ENCODE measurements at places on chromosomes 1 and 21. TPM values are rescaled to one million over a fixed set of nuclear protein-coding genes. Genes with fewer than 3 reads are reported as not detected.

Gene ADAMTS4
- total RNA-seq: 0.83 TPM

Gene FOXE3
- total RNA-seq: not detected

Gene PGLYRP3
- not detected for total RNA-seq

GRCh38 chr1:51612447-51612961 is 4.4 kb upstream of the OSBPL9 start:
- no peak overlapping the region for H3K4me3 ChIP-seq
- peaks cover 17% of the 10 kb centered on the region for H3K27me3 ChIP-seq
- H3K27ac ChIP-seq: no peak overlapping the region
- peaks cover 11% of the 10 kb centered on the region for H3K4me1 ChIP-seq
- no peak for DNase-seq

Gene CELA2A
- total RNA-seq: not detected

Gene AMIGO1
- total RNA-seq: 1.3 TPM

GRCh38 chr1:33763406-33763805 is 100.5 kb upstream of the HMGB4 start:
- DNase-seq: no peak
- H3K36me3 ChIP-seq: no peaks in the 10 kb centered on the region
- H3K4me1 ChIP-seq: no peaks in the 10 kb centered on the region

Gene PAQR7
- total RNA-seq: 1.4 TPM

DNA sequence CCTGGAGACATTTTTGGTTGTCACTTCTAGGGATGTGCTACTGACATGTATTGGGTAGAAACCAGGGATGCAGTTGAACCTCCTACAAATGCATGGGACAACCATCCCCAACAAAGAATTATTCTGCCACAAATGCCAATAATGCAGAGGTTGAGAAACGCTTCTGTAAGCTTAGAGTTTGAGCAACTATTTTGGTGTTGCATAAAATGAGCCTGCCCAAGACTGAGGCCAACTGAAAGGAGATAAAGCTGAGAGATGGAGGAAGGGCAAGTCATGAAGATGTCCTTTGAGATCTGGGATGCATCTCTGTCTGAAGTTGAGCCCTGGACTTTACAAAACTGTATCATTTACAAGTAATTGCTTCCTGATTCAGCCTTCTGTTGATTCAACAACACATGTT is 106.9 kb downstream of the KCNJ15 start:
- no peak overlapping the region for H3K4me3 ChIP-seq
- no peaks in the 10 kb centered on the region for H3K27me3 ChIP-seq
- H3K4me1 ChIP-seq: no peaks in the 10 kb centered on the region
- DNase-seq: no peak
- no peak overlapping the region for H3K27ac ChIP-seq
- H3K36me3 ChIP-seq: no peaks in the 10 kb centered on the region

Gene AMPD1
- total RNA-seq: not detected

Gene LHX4
- not detected for total RNA-seq

- no peak overlapping the region for H3K4me3 ChIP-seq
- H3K4me1 ChIP-seq: peaks cover 61% of the 10 kb centered on the region
- no peak for DNase-seq
Observed at GRCh38 chr1:224266105-224266914, 63.7 kb downstream of the NVL start.

DNA sequence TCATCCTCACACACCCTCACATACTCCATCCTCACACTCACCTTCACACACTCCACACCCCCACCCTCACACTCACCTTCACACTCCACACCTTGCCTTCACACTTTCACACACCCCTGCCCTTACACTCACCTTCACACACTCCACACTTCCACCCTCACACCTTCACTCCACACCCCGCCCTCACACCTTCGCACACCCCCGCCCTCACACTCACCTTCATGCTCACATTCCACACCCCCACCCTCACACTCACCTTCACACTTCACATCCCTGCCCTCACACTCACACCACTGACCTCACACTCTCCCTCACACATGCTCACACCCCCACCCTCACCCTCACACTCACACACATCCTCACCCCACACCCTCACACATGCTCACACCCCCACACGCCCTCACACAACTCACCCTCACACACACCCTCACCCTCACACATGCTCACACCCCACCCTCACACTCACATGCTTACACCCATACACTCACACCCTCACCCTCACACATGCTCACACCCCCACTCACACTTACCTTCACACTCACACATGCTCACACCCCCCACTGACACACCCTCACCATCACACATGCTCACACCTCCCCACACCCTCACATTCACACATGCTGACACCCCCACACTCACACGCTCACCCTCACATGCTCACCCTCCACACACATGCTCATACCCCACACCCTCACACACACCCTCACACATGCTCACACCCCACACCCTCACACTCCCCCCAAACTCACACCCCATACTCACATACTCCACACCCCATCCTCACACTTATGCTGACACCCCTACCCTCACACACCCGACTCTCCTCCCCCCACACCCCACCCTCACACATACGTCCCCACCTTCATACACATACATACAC is 44.5 kb upstream of the EDN2 start:
- H3K36me3 ChIP-seq: peaks cover 24% of the 10 kb centered on the region
- H3K4me1 ChIP-seq: no peaks in the 10 kb centered on the region
- no peaks in the 10 kb centered on the region for H3K27me3 ChIP-seq
- DNase-seq: no peak
- no peak overlapping the region for H3K4me3 ChIP-seq

GRCh38 chr1:208135354-208135753 is 108.8 kb downstream of the PLXNA2 start:
- H3K4me1 ChIP-seq: peaks cover 4% of the 10 kb centered on the region
- no peak overlapping the region for H3K27ac ChIP-seq
- no peak for DNase-seq
- no peaks in the 10 kb centered on the region for H3K36me3 ChIP-seq
- no peak overlapping the region for H3K4me3 ChIP-seq
- peaks cover 9% of the 10 kb centered on the region for H3K27me3 ChIP-seq

GRCh38 chr1:224785040-224785328 is 144.5 kb upstream of the DNAH14 start:
- no peak overlapping the region for H3K4me3 ChIP-seq
- H3K36me3 ChIP-seq: no peaks in the 10 kb centered on the region
- H3K27ac ChIP-seq: no peak overlapping the region
- no peak for DNase-seq

DNA sequence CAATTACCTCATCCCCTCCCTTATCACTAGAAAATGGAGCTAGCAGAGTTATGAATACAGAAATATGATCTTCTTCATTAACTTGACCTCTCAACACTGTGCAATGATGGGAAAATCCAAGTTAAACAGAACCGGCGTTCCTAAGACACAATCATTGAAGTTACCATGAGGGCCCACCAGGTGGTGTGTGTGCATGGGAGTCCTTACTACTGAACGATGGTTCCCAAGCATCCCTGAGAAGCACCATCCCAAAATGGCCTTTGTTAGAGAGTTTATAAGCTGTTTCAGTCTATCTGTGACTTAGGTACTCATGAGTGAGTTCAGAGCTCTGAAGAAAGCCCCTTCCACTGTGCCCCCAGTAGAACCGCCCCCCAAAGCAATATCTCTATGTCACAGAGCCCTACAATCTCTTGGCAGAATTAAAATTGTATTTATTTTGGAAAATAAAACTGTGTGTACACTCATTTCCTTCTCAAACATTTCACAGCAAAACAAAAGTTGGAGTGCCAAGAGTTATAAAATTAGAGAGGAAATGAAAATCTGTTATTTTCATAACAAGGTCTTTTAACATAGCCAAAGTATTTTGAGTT is 56.8 kb downstream of the PLD5 start:
- H3K4me3 ChIP-seq: no peak overlapping the region
- no peaks in the 10 kb centered on the region for H3K36me3 ChIP-seq
- no peaks in the 10 kb centered on the region for H3K4me1 ChIP-seq
- no peak for DNase-seq

GRCh38 chr1:165899461-165899941 is 72.1 kb downstream of the UCK2 start:
- no peak overlapping the region for H3K4me3 ChIP-seq
- peaks cover 11% of the 10 kb centered on the region for H3K36me3 ChIP-seq
- H3K27me3 ChIP-seq: no peaks in the 10 kb centered on the region
- no peak for DNase-seq
- H3K27ac ChIP-seq: no peak overlapping the region
- peaks cover 11% of the 10 kb centered on the region for H3K4me1 ChIP-seq

Gene LRRC53
- not detected for total RNA-seq

- no peaks in the 10 kb centered on the region for H3K27me3 ChIP-seq
- H3K36me3 ChIP-seq: peaks cover 66% of the 10 kb centered on the region
- H3K4me1 ChIP-seq: no peaks in the 10 kb centered on the region
- no peak overlapping the region for H3K4me3 ChIP-seq
Observed at GRCh38 chr1:230957580-230957989, 21.1 kb downstream of the TTC13 start.

GRCh38 chr1:59375321-59376220 is 78.7 kb downstream of the FGGY start:
- H3K27me3 ChIP-seq: no peaks in the 10 kb centered on the region
- H3K27ac ChIP-seq: no peak overlapping the region
- no peak overlapping the region for H3K4me3 ChIP-seq
- H3K36me3 ChIP-seq: peaks cover 6% of the 10 kb centered on the region
- no peak for DNase-seq
- H3K4me1 ChIP-seq: no peaks in the 10 kb centered on the region

DNA sequence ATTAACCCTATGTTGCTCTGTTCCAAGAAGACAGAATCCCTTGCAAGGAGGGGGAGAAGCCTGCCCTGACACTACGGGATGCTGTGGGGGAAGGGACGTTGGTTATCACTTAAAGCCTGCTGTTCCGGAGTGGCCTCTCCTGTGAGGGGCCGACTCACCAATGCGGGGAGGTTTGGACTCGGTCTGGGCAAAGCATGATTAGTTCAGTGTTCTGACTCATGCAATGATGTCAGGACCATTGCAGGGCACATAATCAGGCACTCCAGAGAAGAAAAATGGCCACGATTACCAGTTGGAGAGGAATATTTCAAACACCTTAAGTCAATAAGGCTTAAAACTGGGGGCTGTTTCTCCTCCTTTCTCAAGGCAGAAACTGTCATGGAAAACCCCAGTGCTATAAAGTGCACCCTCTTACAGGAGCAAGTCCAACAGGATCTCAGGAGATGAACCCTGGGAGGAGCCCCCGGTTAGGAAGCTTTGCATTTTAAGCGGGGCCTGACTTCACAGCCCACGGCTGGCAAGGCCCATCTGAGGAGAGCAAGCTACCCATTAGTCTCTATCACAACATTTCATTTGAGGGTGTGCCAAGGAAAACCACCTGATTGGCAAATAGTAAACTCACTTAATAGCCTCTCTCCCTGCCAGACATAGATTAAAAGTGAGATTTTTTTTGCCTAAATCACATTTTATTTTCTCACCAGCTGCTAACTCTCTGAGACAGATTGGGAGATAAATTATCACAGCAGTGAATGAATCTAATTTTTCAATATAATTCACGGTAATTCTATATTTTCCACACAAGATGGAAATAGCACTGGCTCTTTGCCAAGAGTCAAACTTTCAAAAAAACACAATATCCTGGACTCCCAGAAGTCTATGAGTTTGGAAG is 202.5 kb downstream of the C1orf94 start:
- no peak for DNase-seq
- H3K4me3 ChIP-seq: no peak overlapping the region
- no peak overlapping the region for H3K27ac ChIP-seq
- H3K27me3 ChIP-seq: peaks cover 9% of the 10 kb centered on the region
- no peaks in the 10 kb centered on the region for H3K36me3 ChIP-seq

GRCh38 chr1:93681101-93681988 is at the start of gene BCAR3:
TSS of gene BCAR3 (minus strand) at chr1:93681837. CDS start at chr1:93674930, 6,907 bp downstream.
- H3K4me1 ChIP-seq: peaks cover 27% of the 10 kb centered on the region
- H3K36me3 ChIP-seq: peaks cover 8% of the 10 kb centered on the region
- peak within 1 kb of the TSS; percentile 81 for H3K4me3 ChIP-seq
- peak within 1 kb of the TSS; percentile 27 for H3K27ac ChIP-seq
- DNase-seq: peak; percentile 44

GRCh38 chr1:89286549-89287180 is 14.0 kb upstream of the GBP5 start:
- H3K4me1 ChIP-seq: peaks cover 69% of the 10 kb centered on the region
- peak; percentile 28 for DNase-seq
- no peaks in the 10 kb centered on the region for H3K27me3 ChIP-seq
- peak overlapping the region; percentile 43 for H3K4me3 ChIP-seq
- peaks cover 60% of the 10 kb centered on the region for H3K36me3 ChIP-seq
- H3K27ac ChIP-seq: peak overlapping the region; percentile 94

DNA sequence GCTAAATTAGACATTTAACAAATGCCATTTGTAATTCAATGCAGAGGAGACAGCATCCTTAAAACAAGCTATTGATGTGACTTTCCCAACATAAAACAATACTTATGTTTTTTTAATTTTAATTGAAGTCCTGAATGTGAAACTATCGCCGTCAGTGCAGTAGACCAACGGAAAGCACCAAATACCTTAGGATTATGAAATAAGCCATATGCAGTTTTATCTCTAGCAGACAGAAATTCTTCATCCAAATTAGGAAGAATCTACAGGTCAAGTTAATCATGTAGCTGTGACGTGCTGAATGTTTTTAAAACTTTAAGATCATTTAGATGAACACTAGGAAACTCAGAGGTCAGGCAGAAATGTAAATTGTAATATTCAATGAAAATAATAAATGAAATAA is 714 bp upstream of the ST6GALNAC5 start:
- no peak for DNase-seq
- peaks cover 4% of the 10 kb centered on the region for H3K4me1 ChIP-seq
- H3K4me3 ChIP-seq: no peak overlapping the region
- no peaks in the 10 kb centered on the region for H3K36me3 ChIP-seq
- peaks cover 65% of the 10 kb centered on the region for H3K27me3 ChIP-seq

GRCh38 chr1:75528001-75528400 is 82.9 kb downstream of the SLC44A5 start:
- H3K4me1 ChIP-seq: no peaks in the 10 kb centered on the region
- H3K27me3 ChIP-seq: no peaks in the 10 kb centered on the region
- H3K27ac ChIP-seq: no peak overlapping the region
- DNase-seq: no peak

GRCh38 chr21:46068516-46069079 is 29.3 kb upstream of the COL6A2 start:
- H3K27me3 ChIP-seq: peaks cover 6% of the 10 kb centered on the region
- no peaks in the 10 kb centered on the region for H3K4me1 ChIP-seq
- H3K4me3 ChIP-seq: no peak overlapping the region

DNA sequence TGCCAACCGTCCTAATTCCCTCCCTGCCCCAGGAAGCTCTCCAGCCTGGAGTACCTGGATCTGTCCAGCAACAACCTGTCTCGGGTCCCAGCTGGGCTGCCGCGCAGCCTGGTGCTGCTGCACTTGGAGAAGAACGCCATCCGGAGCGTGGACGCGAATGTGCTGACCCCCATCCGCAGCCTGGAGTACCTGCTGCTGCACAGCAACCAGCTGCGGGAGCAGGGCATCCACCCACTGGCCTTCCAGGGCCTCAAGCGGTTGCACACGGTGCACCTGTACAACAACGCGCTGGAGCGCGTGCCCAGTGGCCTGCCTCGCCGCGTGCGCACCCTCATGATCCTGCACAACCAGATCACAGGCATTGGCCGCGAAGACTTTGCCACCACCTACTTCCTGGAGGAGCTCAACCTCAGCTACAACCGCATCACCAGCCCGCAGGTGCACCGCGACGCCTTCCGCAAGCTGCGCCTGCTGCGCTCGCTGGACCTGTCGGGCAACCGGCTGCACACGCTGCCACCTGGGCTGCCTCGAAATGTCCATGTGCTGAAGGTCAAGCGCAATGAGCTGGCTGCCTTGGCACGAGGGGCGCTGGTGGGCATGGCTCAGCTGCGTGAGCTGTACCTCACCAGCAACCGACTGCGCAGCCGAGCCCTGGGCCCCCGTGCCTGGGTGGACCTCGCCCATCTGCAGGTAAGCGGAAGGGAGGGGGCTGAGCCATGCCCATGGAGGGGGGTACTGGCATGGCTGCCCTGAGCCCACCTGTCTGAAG is 16.5 kb downstream of the PODN start:
- no peak overlapping the region for H3K4me3 ChIP-seq
- H3K27me3 ChIP-seq: no peaks in the 10 kb centered on the region
- DNase-seq: no peak
- no peaks in the 10 kb centered on the region for H3K4me1 ChIP-seq
- H3K36me3 ChIP-seq: no peaks in the 10 kb centered on the region
- no peak overlapping the region for H3K27ac ChIP-seq

Gene RBM11
- 0.38 TPM for total RNA-seq

Measured in activated CD4-positive, alpha-beta memory T cell treated with anti-CD3 and anti-CD28 coated beads, Interleukin-2, amount 10 ng/mL, durations not matched to agents 7 days and 5 days (primary cell).